ENCODE measurements at places on chromosomes 6 and 20.

DNA sequence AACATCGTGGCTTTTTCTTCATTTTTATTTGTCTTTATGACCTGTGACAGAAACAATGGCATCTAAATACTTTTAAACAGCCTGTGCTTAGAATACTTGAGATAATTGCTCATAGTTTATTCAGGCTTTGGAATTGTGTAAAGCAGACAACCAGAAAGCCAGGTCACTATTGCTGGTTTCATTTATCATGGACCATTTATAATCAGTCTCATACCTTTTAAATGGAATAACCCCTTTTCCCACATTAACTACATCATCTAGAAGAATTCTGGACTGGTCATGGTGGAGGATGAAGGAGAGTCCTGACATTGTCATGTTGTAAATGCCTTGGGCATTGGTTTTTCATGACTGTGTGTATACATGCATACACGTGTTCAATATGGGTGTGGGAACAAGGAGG lies 661.5 kb downstream of the EPM2A start:
- no peak for DNase-seq

DNA sequence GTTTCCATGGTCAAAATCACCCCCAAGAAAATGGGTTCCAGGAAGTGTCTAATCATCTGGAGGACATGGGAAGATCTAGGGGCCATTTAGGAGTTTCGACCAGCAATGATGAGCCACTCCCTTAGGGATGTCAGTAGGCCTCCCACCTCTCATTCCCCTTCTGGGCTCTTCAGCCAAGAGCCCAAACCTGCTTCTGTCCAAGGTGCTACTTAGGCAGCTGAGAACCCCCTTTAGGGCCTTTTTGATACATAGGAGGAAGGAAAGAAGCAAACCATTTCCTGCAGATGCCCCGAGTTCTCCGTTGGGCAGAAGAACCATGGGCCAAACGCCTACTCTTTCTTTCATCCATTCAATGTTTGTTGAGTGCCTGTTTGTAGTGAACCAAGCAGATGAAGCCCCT lies 141.4 kb upstream of the RIN2 start:
- DNase-seq, result no peak

- DNase-seq, result no peak
Measured at GRCh38 chr6:143195349-143195845, 134.7 kb downstream of the AIG1 start.

DNA sequence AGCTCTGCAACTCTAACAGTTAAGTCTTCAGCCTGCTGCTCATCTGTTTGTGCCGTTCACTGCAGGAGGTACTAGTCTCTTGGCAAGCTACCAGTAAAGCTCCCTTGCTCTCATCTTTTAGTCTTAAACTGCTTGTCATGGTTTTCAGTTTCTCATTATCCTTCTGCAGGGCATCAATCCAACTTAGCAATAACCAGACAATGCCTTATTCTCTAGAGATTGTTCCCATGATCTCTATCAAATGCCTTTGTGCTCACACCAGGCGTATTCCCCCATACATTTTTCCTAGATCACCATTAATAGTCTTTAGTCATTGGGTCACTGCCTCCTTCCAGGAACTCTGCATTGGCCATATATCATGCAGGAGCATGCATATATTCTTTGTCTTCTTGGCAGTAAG lies 171.3 kb downstream of the GRM1 start:
- no peak for DNase-seq

- DNase-seq, result no peak
Measured at GRCh38 chr6:29528300-29528931, 31.1 kb downstream of the UBD start.

DNA sequence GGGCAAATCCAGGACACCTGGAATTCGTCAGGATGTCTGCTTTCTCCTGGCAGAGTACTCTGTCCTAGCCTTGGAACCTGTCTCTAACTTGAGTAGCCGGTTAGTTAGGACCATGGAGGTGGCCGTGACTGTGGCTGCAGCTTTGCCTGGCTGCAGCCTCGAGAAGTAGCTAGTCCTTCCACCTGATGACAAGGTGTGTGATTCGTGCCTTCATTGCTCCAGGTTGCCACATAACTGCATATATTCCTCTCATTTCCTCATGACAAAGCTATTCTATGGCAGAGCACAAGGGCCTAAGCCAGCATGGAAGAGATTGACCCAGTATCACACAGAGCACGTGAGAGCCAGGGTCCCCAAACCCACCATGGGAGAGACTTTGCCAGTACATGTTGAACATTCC lies 39.8 kb upstream of the KIF25 start:
- no peak for DNase-seq

DNA sequence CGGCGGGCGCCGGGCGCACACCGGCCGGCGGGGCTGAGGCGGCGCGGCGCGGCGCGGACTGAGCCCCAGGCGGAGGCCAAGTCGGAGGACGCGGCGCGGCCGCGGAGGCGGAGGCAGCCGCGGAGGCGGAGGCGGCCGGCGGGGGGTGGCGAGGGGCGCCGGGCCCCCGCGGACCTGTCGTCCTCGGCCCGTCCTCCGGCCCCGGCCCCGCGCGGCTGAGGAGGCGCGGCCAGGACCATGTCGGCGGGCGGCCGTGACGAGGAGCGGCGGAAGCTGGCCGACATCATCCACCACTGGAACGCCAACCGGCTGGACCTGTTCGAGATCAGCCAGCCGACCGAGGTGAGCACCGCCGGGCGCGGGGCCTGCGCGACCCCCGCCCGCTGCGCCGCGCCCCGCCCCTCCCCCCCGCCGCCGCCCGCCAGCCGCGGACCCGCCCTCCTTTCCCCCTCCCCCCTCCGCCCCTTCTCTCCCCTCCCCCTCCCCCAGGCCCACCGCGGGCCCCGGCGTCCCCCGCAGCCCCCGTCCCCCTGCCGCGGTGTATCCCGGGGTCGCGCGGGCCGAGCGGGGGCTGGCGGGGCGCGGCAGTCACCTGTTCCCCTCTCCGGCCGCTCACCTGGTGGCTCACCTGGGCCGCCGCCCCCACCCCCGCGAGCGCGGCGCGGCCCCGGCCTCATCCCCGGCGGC lies at the start of gene AFDN:
AFDN (plus strand) TSS at position 16 of the 687 bp plus-strand sequence; CDS start at position 238, 222 bp downstream.
- no peak for DNase-seq

DNA sequence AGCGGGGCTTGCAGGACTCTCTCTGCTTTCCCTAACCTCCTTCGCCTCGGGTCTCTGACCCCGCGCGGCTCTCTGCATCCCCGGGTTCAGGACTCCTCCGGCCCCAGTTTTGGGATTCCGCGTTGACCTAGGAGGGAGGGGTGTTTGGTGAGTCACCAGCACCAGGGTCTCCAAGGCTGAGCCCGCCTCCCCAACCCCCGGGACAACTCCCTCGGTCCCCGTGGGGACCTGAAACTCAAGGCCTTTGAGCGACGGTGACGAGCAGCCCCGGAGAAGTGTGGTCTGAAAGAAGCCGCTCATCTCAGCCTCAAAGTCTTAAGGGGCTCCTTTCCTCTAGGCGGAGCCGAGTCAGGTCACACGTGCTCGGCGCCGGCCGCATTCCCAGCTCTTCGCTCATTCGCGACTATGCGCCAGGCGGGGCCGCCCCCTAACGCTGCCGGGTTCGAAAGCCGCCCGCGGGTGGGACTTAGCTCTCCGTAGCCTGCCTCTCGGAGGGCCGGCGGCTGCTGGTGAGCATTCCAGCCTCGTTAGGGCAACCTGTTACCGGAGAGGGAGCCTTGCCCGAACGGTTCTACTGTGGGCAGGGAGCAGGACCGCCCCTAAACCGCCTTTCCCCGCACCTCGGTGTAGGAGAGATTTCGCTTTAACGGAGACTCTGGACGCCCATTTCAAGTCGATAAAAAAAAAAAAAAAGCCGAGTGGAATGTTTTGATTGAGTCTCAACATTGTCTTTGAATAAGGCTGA lies 3.0 kb upstream of the PRDM13 start:
- DNase-seq, result no peak

DNA sequence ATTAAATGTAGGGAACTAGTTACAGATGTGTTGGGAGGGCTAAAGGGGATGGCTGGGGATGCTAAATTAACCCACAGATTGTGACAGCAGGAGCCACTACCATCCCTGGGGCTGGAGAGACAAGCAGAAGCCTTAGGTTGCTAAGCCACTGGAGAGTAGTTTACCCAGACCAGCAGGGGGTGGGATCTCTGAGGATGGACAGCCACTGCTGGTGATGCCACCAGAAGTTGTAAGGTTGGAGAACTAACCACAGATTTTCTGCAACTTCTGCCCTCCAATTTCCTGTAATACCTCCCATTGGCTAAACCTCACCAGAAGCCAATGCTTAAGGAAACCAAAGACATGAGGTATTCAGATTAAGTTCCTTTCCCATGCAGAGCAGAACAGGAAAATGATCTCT lies 139.6 kb upstream of the NOX3 start:
- no peak for DNase-seq

DNA sequence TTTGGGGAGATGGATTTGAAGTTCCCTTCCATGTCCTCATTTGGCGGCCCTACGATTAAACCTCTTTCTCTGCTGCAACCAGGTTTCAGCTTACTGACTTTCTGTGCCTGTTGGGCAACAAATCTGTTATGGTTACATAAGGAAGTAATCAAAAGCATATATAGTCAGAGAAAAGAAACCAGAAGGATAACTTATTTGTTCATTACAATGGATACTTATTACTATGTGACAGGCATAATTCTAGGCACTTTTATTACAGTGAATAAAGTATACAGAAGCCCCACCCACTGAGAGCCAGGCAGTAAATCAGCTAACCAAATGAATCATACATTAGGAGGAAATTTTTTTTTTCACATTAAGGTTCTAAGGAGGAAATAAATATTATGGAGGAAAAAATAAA lies 9.6 kb upstream of the TRIM31 start:
- no peak for DNase-seq

GRCh38 chr6:147924598-147924997 lies 416.1 kb downstream of the SAMD5 start:
- no peak for DNase-seq

DNA sequence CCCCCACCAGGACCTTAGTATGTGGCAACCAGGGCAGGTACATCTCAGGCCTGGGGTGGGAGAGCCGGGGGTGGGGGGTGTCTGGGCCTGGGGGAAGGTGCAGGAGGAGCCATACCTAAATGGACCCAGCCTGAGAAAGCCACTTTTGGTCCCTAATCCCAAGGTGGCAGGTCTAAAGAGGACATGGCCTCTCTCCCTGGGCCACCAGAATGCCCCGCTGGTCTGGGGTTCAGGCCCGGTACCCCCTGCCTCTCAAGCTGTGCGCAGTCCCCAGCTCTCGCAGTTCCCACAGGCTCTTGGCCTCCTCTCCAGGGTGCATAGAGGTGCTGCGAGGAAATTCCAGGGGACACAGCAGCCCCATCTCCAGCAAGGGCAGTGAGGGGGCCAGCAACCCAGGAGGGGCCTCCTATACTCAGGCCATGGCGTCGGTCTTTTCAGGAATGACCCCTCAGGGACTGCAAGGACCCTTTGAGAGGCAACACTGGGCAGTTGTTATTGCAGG lies 1.1 kb upstream of the AVP start:
- no peak for DNase-seq

DNA sequence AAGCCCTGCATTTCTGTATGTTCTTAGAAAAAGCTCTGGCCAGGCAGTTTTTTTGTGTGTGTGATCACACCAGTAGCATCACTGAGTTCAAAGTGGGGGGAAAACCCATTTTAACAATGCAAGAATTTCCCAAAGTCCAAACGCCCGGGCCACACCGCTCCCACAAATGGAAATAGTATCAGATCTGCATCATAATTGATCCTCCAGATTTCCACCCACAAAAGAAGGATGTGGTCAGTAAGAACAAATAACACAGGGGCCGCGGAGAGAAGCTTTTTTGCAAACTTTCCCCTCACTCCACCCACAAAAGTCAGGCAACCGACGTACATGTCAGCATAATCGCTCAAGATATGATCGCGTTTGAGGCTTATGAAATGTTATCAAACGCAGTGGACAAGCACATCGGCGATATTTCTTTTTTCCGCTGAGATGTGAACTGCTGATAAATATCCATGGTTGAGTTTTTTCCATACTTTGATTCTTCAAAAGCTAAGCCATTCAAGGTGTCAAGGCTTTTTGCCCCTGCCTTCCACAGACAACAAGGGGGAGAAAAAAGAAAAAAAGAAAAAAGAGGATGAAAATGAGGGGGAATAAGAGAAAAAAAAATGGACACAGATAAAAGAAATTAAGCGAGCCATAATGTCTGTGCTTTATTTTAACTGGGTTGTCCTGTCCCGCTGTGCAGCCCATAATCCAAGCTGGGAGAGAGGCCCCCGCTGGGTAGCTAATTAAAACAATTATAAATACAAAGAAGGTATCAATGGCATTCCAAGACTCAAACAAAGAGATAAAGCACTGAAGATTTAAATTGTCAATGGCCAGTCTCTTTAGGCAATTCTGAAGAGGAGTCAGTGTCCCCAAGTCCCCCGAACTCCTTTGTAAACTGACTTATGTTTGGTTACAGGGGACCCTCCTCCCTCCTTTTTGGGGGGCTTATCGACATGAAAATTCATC lies 143.5 kb downstream of the ZFP64 start:
- no peak for DNase-seq

Measured in right lung (tissue), 10 donors.